Dorsolateral prefrontal cortex (tissue), 122 donors: ENCODE measurements at places on chromosomes 3 and 15. TPM values are rescaled to one million over a fixed set of nuclear protein-coding genes. Genes with fewer than 3 reads are reported as not detected.

- no peak for DNase-seq
These were observed 26.8 kb upstream of the LIMD1 start for GRCh38 chr3:45567730-45568172.

DNA sequence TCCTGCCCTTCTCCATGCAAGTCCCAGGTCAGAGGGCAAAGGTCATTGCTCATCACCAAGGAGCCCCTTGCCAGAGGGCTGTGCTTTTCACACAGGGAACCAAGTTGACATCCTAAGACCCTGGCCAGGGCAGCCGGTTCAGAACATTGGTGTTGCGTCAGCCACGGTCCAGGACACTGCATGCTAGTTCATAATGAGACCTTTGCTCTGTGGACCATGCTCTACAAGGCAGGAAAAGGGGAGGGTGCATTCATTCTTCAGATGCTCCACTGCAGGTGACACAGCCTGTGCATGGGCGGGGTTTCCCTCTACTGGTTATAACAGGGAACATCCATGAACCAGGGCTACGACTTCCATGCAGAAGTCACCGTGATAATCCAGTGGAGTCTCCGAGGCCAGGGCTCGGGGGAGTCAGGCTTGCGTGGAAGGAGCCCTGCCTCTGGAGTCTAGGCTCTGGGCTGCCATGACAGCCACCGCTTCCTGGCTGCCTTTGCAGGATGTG is 81.6 kb downstream of the OCA2 start:
- peak; percentile 46 for DNase-seq

GRCh38 chr15:20376872-20377271 is 164.7 kb downstream of the GOLGA6L6 start:
- no peak for DNase-seq

GRCh38 chr15:25392806-25393205 is 46.0 kb downstream of the UBE3A start:
- no peak for DNase-seq

GRCh38 chr3:16838561-16838960 is 46.2 kb upstream of the PLCL2 start:
- no peak for DNase-seq

DNA sequence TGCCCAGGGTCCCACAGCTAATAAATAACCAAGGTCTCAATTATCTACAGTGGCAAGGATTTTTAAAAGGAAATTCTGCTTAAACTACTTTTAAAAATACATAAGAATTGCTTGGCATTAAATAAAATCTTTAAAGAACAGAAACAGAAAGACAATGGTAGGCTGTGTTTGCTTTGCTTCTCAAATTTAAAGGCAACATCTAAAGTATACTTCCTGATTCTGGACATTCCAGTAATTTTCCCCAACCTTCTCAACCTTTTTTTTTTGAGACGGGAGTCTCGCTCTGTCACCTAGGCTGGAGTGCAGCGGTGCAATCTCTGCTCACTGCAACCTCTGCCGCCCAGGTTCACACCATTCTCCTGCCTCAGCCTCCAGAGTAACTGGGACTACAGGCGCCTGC is 5.3 kb downstream of the VPS13C start:
- no peak for DNase-seq

DNA sequence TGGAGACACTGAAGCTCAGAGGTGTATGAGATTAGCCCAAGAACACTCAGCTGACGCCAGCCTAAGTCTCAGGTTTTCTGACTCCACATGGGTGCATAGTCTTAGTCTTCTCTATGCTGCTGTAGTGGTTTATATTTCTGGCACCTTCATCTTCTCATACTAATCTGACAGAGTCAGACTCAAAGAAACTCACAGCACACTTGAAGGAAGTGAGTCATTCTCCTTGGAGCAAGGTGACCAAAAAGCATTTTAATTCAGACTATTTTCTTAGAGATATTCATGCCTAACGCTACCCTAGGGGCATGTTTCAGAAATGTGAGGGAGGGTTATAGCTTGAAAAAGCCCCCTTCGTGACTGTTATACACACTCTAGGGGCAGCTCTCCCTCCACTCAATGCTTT is 775.3 kb upstream of the ARPP21 start:
- no peak for DNase-seq

DNA sequence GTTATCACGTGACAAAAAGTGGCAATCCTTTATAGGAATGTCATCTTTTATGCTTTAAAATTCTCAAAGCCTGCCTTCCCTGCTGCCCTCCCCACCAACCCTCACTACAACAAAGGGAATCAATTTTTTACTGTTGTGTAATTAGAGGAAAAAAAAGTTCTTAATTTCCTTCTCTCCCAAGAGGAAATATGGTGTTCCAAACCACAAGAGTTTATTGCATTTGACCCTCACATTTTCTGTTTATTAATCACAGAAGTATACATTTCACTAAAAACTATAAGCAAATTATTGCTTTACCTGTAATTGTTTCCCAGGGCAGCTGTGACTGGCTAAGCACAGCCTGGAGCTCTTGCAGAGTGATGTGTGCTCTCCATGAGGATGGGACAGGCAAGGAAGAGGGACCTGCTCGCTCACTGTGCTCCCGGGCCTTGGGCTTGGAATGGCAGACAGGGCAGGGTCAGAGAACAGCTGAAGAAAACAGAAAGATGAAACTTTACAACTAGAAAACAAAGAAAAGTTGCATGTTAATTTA is 31.3 kb upstream of the ATP10A start:
- no peak for DNase-seq

DNA sequence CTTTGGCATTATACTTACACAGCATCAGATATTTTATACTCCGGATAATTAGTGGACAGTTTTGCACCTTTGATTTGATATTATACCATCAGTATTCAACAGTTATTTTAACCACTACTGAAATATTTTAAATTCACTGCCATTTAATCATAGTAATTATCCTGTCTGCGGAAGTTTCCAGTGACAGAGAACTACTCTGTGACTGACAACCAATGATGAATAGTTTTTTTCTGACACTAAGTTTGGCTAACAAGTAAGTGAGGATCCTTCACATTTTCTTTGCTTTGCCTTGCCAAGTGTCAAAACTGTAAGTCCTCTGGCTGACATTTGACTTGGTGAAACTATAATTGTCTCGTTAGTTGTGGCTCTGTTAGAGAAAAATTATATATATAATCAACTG is 30.5 kb upstream of the GOLGA8B start:
- no peak for DNase-seq

- no peak for DNase-seq
These were observed 9.3 kb upstream of the FBN1 start for GRCh38 chr15:48654801-48655200.

GRCh38 chr3:42556089-42556632 is 25.6 kb downstream of the SEC22C start:
- DNase-seq, result no peak

- DNase-seq, result no peak
These were observed 73.1 kb upstream of the SAMMSON start for GRCh38 chr3:69926385-69926784.

- DNase-seq, result peak; percentile 45
These were observed 87.2 kb downstream of the CLSTN2 start for GRCh38 chr3:140022066-140022770.

DNA sequence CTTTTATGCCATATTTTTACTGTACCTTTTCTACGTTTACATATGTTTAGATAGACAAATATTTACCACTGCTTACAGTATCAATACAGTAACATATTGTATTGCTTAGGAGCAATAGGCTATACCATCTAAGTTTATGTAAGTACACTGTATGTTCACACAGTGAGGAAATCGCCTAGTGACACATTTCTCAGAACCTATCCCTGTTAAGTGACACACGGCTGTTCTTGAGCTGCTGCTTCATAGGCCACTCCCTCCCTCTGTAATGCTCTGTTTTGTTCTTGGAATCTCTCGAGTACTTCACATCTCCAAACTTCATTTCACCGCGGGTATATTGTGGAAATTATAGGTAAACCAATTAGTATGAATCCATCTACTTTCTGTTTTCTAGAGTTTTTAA is 13.4 kb upstream of the SELENOT start:
- DNase-seq, result no peak

DNA sequence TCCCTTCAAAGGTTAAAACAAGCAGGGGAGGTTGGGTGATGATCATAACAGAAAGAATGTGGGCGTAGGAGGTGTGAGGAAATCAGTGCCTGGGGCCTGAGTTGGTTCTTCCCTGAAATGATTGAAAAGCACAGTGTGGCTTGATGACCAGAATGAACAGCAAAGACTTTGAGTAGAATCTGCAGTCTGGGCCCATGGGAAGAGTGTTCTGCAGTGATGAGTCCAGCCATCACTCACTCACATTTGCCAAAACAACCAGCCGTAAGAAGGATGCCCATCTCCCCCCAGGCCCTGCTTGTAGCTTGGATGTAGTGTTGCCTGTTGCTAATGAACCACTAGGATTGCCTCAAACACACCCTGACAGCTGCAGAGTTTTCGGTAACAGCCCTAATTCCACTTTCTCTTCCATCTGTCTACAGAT is 67.9 kb downstream of the VGLL3 start:
- no peak for DNase-seq

DNA sequence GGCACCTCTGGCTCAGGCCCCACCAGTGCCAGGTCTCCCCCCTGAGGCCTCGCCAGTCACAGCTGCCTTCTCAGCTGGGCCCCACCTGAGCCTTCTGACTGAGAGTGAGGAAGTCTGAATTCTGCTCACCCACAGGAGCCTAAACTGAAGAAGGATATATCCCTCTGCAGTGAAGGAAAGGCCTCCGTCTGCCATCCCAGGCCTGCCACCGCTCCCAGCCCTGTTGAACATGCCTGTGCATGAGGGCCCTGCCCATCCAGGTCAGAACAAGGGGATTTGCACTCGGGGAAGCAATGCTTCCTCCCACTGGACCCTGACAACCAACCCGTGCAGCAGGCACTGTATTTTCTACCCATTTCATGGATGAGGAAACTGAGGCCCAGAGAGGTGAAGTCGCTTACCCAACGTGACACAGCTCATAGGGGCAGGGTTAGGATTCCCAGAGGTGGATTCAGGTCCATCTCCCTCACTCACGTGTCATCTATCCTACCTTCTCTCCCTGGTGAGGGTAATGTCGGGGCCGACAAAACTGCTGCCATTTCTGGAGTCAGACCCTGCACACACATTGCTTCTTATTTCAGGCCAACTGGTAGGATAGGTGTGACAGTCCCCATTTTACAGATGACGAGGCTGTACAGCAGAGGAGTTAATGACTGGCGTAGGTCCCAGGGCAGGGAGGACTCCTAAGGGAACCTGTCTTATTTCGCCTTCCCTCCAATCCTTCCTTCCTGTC is 22.6 kb downstream of the ATP2B2 start:
- DNase-seq, result no peak

The LDHAL6B gene
- not detected for total RNA-seq

The CPA3 gene
- not detected for total RNA-seq

The IL5RA gene
- total RNA-seq, result not detected

The MTFMT gene
- 15.3 TPM for total RNA-seq

The FRMD4B gene
- total RNA-seq, result 14.9 TPM

The EEF1AKMT4 gene
- not detected for total RNA-seq

The BRPF1 gene
- 12.4 TPM for total RNA-seq
